ENCODE measurements at places on chromosomes 12 and 14. TPM values are rescaled to one million over a fixed set of nuclear protein-coding genes. Genes with fewer than 3 reads are reported as not detected.

DNA sequence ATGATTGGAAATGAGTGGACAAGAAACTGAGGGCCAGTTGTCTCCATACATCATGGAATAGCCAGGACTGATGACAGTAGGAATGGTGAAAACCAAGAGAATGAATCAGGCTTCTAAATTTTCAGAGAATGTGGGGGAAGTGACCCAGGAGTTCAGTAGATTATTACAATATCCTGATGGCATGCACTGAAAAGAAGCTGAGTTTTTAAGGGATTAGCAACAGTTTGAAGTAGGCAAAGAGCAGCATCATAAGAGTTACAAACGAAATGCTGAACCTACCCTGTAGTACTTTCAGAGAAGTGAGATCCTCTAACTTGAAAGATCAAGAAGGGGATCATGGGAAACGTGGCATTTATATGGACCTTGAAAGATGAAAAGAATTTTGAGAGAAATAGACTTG lies 13.2 kb downstream of the SLC2A14 start:
- no peak for DNase-seq
- H3K4me3 ChIP-seq: no peak overlapping the region
- peaks cover 9% of the 10 kb centered on the region for H3K27me3 ChIP-seq
- H3K4me1 ChIP-seq: peaks cover 11% of the 10 kb centered on the region
- no peaks in the 10 kb centered on the region for H3K36me3 ChIP-seq
- no peak overlapping the region for H3K27ac ChIP-seq

Gene CPNE8
- total RNA-seq: 4.6 TPM

GRCh38 chr14:100955201-100955600 lies 51.7 kb upstream of the RTL1 start:
- no peak overlapping the region for H3K4me3 ChIP-seq
- no peak for DNase-seq
- H3K36me3 ChIP-seq: no peaks in the 10 kb centered on the region
- H3K27ac ChIP-seq: no peak overlapping the region
- H3K27me3 ChIP-seq: peaks cover under 1% of the 10 kb centered on the region

- peaks cover 5% of the 10 kb centered on the region for H3K36me3 ChIP-seq
- H3K27me3 ChIP-seq: no peaks in the 10 kb centered on the region
- peaks cover 21% of the 10 kb centered on the region for H3K4me1 ChIP-seq
- no peak for DNase-seq
- no peak overlapping the region for H3K27ac ChIP-seq
These were observed 92.7 kb upstream of the SLC38A2 start for GRCh38 chr12:46465307-46465706.

DNA sequence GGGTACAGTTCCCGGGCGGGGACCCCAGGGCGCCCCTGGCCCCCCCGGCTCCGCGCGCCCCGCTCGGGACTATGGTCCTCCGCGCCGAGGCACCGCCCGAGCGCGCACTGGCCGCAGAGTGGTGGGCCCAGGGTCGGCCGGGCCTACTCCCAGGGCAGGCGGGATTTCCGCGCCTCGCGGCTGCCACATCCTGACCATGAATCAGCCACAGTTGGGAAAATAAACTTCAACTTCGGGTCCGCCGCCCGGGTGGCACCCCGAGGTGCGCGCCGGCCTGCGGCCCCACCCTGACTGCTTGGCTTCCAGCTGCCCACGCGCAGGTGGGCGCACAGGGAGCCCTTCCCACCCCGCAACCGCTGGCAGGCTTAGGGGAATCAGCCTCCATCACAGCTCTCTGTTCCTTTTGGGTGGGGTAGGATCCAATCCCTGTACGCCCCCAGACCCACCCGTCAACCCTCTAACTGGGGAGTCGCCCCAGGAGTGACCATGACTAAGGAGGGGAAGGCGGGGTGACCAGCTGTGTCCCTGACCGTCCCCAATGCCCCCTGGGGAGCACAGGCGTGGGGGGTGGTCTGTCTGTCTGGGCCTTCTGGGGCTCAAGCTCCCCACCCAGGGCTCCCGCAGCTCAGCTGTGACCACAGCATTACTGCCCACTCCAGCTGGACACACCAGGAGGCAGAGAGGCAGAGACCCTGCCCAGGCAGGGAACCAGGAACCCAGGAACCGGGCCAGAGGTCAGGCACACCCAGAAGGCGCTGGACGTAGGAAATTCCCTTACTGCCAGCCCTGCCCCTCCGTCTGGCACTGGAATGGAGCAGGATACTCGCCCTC lies 678 bp downstream of the INF2 start:
- no peaks in the 10 kb centered on the region for H3K27me3 ChIP-seq
- peak overlapping the region; percentile 58 for H3K27ac ChIP-seq
- peaks cover 70% of the 10 kb centered on the region for H3K4me1 ChIP-seq
- peak; percentile 38 for DNase-seq

Gene PMEL
- total RNA-seq: 0.33 TPM

DNA sequence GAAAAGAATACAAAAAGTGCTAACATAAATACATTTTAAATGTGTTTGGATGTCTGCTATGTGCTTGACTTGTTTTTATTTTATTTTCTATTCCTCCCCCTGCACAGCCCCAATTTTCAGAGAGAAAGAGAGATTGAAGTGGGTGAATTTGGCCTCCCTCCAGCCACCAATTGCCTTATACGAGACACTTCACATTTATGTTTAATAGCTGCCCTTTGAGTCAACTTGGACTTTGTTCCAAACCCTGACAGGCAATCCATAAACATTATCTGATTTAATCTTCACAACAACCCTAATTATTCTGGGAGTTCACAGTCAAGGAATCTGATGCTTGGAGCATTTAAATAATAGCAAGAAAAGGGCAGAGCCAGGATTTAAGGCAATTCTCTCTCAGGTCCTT lies 161.7 kb downstream of the SLC15A4 start:
- DNase-seq: no peak
- H3K4me3 ChIP-seq: no peak overlapping the region
- H3K4me1 ChIP-seq: no peaks in the 10 kb centered on the region
- no peaks in the 10 kb centered on the region for H3K36me3 ChIP-seq
- no peaks in the 10 kb centered on the region for H3K27me3 ChIP-seq

- no peaks in the 10 kb centered on the region for H3K4me1 ChIP-seq
- no peak for DNase-seq
- no peak overlapping the region for H3K4me3 ChIP-seq
- H3K36me3 ChIP-seq: no peaks in the 10 kb centered on the region
- no peaks in the 10 kb centered on the region for H3K27me3 ChIP-seq
- H3K27ac ChIP-seq: no peak overlapping the region
These were observed 9.9 kb downstream of the SPIC start for GRCh38 chr12:101485021-101485420.

DNA sequence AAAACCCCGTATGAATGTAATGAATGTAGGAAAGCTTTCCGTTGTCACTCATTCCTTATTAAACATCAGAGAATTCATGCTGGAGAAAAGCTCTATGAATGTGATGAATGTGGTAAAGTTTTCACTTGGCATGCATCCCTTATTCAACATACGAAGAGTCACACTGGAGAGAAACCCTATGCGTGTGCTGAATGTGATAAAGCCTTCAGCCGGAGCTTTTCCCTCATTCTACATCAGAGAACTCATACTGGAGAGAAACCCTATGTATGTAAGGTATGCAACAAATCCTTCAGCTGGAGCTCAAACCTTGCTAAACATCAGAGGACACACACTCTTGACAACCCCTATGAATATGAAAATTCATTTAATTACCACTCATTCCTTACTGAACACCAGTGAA lies 23.8 kb downstream of the ZNF891 start:
- H3K36me3 ChIP-seq: peaks cover 83% of the 10 kb centered on the region
- no peak for DNase-seq
- no peaks in the 10 kb centered on the region for H3K27me3 ChIP-seq
- no peak overlapping the region for H3K4me3 ChIP-seq

DNA sequence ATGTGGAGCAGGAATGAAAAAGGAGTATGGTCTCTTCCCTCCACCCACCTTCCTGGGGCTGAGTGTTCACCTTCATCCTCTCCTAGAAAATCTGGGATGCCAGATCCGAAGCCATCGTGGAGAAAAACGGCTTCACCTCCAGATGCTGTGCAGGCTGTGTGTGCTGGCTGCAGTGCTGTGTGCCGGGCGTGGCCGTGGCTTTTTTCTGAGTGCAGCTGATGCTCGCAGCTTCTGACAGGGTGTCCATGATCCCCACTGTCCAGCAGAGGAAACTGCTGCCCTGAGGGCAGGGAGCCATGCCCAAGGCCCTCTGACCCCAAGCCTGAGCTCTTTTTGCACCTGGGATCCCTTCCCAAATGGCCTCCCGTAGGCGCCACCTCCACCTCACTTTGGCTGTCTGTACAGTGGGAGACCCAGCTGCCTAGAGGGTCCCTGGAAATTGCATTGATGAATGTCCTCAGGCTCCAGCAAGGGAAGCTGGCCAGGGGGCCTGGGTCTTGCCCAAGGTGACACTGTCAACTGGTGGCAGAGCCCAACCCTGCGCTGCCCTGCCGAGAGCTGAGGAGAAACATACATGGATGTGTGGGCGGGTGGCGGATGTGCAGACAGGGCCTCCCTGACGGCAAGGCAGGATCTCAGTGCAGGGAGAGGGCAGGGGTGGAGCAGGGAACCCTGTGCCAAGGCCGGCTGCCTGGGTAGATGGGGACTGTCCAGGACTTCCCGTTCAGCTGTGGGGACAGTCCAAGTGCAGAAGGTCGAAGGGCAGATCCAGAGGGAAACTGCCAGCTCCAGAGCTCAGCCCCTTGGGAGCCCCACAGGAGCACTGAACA lies 53.3 kb downstream of the BEGAIN start:
- H3K27ac ChIP-seq: no peak overlapping the region
- peaks cover 4% of the 10 kb centered on the region for H3K4me1 ChIP-seq
- H3K36me3 ChIP-seq: no peaks in the 10 kb centered on the region
- no peak overlapping the region for H3K4me3 ChIP-seq
- no peaks in the 10 kb centered on the region for H3K27me3 ChIP-seq

Gene TAS2R7
- total RNA-seq: not detected

Gene TAS2R8
- not detected for total RNA-seq

- no peak overlapping the region for H3K27ac ChIP-seq
- H3K36me3 ChIP-seq: no peaks in the 10 kb centered on the region
- no peak overlapping the region for H3K4me3 ChIP-seq
- H3K27me3 ChIP-seq: peaks cover 9% of the 10 kb centered on the region
- H3K4me1 ChIP-seq: peaks cover 7% of the 10 kb centered on the region
These were observed 130.7 kb downstream of the OTOGL start for GRCh38 chr12:80230068-80230467.

GRCh38 chr12:55631733-55632132 lies 5.0 kb upstream of the OR10P1 start:
- no peak overlapping the region for H3K4me3 ChIP-seq
- H3K27ac ChIP-seq: no peak overlapping the region
- DNase-seq: no peak

Gene SOAT2
- total RNA-seq: 1.4 TPM

DNA sequence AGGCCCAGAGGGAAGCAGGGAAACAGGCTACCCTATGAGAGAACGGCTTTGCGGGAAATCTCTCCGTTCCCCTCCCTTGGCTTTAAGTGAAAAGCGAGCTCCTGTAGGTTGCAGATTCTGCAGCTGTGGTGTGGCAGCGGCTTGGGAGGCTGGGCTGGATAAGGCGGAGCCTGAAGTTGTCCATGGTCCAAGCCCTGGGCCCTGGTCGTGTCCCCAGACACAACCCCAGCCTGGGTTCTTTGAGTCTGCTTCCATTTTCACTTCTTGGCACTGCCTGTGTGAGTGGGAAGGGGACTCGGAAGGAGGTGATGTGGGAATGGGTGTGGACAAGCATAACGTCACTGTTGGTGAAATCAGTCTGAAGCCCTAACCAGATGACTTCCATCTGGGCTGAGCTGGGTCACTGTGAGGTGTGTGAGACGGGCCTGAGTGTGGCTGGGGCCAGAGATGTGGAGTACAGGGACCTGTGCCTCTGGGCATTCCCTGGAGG lies 43.0 kb upstream of the CTDSP2 start:
- H3K27ac ChIP-seq: no peak overlapping the region
- peaks cover 23% of the 10 kb centered on the region for H3K4me1 ChIP-seq
- no peak for DNase-seq
- no peak overlapping the region for H3K4me3 ChIP-seq
- no peaks in the 10 kb centered on the region for H3K36me3 ChIP-seq

DNA sequence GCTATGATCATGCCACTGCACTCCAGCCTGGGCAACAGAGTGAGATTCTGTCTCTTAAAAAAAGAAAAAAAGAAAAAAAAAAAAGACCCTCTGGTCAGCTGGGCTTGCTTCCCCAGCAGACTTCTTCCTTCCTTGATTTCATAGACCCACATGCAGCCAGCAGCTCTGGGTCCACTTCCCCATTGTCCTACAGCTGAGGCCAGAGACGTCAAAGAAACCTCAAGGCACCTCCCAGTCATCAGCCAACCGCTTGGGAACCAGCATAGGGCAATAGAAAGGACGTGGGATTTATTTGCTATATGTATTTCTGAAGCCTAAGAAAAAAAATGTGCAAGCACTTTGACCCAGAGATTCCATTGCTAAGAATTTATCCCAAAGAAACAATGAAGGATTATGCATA lies 35.4 kb upstream of the SPPL3 start:
- no peak overlapping the region for H3K4me3 ChIP-seq
- no peak for DNase-seq
- H3K36me3 ChIP-seq: no peaks in the 10 kb centered on the region
- no peak overlapping the region for H3K27ac ChIP-seq
- peaks cover 1% of the 10 kb centered on the region for H3K27me3 ChIP-seq
